GM13977 (cell line): ENCODE measurements at places on chromosomes 16 and 17.

DNA sequence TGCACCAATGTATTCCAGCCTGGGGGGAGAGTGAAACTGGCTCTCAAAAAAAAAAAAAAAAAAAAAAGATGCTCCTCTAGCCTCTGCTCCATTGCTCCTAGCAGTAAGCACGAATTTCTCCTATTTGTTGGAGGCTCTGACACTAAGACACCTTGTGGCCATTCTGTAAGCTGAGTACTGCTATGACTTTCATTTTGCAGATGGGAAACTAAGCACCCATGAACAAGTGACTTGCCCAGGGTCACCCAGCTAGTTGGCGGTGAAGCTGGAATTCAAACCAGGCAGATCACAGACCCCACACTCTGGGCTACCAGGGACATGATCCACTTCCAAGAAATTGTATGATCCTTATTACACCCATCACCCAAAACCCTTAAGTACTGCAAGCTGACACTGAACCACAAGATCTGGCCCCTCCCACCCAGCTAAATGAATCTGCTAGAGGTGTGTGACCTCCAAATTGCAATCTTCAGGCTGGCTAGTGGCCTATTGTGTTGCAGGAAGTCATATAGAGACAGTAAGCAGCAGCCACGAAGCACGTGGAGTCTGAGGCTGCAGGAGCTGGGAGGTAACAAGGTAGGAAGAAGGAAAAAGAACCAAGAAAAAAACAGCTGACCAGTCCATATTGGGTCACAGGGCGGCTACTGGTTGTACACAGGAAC is 209.4 kb downstream of the XYLT1 start:
- DNase-seq: peak; percentile 37

DNA sequence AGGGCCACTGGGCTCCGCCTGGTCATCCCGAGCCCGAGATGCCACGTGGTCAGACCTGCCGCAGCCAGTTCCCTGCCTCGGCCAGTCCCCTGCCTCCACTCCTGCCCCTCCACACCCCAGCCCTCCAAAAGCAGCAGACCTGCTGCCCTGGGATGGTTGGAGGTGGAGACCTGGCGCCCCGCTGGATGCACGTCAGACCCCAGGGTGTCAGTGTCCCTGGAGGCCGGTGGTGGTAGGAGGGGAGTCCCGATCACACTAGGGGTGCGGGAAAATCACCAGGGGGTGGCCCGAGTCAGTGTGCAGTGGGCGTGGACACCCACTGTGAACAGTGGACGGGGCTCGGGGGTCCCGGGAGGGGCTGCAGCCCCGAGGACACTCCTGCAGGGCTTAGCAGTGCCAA is 26.9 kb downstream of the TPSG1 start:
- DNase-seq: no peak

DNA sequence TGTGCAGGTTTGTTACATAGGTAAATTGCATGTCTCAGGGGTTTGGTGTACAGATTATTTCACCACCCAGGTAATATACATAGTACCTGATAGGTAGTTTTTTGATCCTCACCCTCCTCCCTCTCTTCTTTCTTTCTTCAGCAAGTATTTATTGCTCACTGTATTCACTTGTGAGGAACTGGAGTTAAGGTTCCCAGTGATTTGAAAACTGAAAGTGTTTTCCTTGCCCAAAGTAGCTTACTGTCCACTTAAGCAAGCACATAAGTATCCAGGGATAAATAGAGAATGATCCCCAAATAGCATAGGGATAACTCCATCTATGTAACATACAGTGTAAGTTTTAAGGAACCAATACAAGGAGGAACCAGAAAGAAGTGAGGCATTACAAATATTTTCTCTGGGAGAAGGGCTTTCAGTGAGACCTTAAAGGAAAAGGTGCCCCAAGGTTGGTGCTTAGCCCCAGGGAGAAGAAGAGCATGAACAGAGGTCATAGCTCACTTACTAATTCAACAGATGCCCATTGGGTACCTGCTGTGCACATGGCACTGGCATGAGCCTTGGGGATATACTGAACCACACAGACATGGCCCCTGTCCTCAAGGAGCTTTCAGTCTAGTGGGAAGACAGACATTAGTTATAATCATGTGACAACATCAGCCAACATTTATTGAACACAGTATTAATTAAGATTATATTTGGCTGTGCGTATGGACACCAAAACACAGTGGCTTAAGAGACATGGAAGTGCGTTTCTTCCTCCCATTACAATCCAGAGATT is 17.0 kb downstream of the MYL4 start:
- no peak for DNase-seq

GRCh38 chr17:59504821-59505220 is 60.6 kb upstream of the DHX40 start:
- no peak for DNase-seq

DNA sequence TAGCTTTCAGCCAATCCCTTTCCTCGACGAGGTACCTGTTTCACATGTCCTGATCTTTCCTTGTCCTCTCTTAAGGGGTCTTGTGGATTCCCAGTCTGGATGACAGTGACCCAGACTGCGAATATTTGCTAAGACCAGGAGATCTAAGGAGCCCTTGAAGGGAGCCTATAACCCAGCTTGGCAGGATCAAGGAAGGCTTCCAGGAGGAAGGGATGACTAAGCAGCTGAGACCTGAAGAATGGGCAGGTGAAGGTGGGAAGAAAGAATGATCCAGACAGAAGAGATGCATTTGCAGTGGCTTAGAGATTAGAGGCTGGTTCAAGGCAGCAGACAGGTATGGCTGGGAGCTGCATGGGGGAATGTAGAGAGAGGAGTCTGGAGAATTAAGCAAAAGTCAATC is 1.9 kb upstream of the PDK2 start:
- no peak for DNase-seq

- DNase-seq: no peak
Observed at GRCh38 chr16:85220964-85221731, 108.9 kb upstream of the CIBAR2 start.

GRCh38 chr16:17556276-17557052 is 85.7 kb upstream of the XYLT1 start:
- peak; percentile 41 for DNase-seq

DNA sequence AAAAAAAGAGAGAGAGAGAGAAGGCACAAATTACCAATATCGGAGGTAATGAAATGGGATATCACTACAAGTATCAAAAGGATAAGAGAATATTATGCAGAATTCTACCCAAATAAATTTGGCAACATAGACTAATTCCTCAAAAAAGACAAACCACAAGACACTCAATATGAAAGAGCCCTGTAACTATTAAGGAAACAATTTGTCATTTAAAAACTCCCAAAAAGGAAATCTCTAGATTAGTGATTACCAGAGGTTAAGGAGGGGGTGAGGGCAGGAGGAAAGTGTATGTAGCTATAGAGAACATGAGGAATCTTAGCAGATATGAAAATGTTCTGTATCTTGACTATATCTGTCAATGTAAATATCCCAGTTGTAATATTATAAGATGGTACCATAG is 54.0 kb downstream of the CFDP1 start:
- DNase-seq: no peak

- DNase-seq: no peak
Observed at GRCh38 chr16:56844056-56844455, 21.0 kb upstream of the SLC12A3 start.

DNA sequence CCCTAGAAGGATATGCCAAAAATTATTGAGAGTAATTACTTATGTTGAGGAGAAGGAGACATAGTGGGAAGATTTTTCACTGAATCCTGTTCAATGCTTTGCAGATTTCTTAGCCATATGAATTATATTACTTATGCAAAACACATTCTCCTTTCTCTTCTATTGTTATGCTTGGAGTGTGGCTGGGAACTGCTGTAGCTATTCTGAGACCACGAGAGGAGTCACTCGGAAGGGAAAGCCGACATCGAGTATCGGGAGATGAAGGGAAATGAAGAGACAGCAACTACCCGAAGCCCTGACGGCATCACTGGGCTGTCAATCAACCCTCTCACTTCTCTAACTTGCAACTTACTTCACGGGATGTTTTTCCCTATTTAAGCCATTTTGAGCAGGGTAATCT is 39.6 kb downstream of the STX8 start:
- no peak for DNase-seq

DNA sequence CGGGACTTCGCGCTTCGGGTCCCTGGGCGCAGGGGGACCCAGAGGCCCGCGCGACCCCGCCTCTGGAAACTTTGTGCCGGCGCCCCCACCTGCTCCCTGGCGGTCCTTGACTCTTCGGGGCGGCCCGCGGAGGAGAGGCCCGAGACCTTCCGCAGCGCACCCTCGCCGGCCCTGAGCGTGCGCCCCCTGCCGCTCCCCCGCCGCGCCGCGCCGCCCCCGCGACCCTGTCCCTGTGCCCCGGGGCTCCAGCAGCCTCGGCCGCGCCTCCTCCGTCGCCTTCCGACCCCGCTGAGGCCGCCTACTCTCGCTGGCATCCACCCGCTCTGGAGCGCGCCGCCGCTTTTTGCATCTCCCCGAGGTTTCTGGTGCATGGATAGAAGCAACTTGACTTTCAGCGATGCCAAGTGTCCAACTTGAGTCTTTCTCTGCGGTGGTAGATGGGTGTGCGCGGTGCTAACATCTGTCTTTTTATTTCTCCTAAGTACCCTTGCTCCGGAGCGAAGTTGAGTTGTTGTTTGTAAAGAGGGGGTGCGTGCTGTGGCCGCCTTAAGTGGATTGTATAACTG is 414 bp downstream of the DUSP14 start:
- peak; percentile 75 for DNase-seq

DNA sequence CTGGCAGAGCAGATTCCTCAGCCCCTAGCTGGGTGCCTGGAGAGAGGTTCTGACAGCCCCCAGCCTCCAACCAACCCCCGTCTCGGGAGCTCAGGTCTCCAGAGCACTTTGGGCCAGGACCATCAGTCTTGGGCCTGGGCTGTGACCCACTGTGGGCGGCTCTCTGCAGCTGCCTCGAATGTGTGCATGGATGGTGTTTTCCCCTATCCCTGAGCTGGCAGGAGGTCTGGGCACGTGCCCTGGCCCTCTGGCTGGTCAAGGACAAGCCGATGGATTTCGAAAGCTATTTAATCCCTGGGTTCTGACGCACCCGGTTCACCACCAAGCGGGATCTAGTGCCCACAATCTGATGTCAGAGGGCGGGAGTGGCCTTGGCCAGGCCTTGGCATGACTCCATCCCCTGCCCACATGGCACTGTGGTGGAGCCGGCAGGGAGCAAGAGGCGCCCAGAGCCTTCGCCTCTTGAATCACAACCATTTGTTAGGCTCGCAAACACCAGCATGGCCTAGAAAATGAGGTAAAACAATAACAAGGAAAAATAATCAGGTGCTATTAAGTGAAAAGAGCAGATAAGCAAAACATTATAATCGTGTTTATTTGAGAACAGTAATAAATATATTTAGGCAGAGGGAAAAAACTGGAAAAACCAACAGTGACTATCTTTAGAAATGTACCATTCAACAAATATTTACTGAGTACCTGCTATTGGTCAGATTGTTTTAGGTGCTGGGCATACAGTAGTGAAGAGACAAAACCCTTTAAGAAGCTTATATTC is 69.3 kb upstream of the TOB1 start:
- no peak for DNase-seq

GRCh38 chr17:45371414-45372324 is 54.8 kb upstream of the MAP3K14 start:
- no peak for DNase-seq

DNA sequence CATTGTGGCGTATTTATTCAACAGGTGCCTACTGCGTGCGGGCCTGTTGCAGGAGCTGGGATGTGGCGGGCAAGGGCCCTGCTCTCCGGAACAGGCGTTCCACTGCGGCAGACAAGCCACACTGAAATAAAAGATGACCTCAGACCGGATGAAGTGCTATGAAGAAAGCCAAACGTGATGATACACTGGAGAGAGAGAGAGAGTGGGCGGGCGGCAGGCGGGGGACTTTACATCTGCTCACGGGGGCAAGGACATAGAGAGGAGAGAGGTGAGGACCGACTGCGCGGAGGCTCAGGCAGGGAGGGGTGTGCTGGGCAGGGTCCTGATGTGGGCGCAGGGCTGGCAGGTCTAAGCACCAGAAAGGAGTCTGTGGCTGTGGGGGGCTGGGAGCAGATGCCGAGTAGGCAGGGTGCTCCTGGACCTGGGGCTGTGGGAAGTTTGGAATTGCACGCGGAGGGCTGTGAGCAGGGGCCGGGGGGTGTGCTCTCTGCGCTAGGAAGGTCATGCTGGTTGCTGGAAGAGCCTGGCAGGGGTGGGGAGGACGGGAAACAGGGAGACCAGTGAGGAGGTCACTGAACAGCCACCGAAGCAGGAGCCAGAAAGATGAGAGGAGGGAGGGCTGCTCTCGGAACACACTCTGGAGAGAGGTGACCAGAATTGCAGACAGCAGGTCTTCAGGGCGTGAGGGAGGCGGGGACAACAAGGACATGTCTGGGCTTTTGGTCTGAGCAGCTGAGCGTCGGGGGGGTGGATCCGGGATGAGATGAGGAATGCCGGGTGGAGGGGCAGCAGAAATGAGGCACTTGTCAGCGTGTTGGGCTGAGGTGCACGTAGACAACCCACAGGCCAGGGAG is 9.9 kb downstream of the MXRA7 start:
- DNase-seq: no peak

DNA sequence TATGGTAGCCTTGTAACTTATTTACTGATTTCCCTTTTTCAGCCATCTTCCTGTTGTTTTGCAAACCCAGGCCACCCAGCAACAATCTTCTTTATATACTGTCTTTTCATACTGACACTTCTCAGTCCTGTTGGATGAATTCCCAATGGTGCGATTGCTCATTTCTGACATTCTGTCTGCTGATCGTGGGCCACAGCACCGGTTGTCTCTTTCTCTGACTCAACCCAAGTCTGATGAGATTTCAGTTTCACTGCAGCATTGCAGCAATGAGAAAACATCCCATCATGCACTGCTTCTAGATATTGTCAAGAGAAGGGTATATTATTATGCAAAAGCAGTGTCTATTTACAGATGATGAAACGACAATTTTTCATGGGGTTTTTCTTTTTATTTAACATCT is 349.2 kb upstream of the HSBP1 start:
- peak; percentile 11 for DNase-seq

GRCh38 chr16:1651094-1651973 is 26.7 kb upstream of the JPT2 start:
- no peak for DNase-seq

DNA sequence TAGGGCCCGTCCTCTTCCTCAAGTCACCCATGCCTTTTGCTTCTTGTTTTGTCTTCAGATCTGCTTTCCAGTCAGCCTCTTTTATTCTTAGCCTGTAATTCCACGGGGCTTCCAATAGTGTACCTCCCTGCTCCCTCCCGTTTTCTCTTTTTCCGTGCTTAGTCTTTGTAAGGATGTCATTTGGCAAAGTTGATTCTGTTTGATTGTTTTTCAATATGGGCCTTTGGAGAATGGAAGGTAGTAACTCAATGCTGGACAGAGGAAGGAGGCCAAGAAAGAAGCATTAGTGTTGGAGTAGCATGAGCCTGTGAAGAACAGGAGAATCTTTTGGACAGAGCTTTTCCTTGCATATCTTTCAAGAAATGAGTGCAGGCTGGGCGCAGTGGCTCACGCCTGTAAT is 6.5 kb downstream of the WWP2 start:
- no peak for DNase-seq
